ENCODE measurements at places on chromosomes 7 and 10. TPM values are rescaled to one million over a fixed set of nuclear protein-coding genes. Genes with fewer than 3 reads are reported as not detected.

Gene VIPR2
- not detected for total RNA-seq

Gene FLNC
- total RNA-seq: not detected

Gene CNNM1
- total RNA-seq: not detected

Gene UTF1
- total RNA-seq: not detected

Gene ELMO1
- total RNA-seq: 137 TPM

GRCh38 chr10:4048236-4048864 is 263.3 kb upstream of the KLF6 start:
- no peak overlapping the region for H3K27ac ChIP-seq
- peaks cover 4% of the 10 kb centered on the region for H3K4me1 ChIP-seq
- no peak overlapping the region for H3K4me3 ChIP-seq
- H3K36me3 ChIP-seq: no peaks in the 10 kb centered on the region

- peaks cover 22% of the 10 kb centered on the region for H3K4me1 ChIP-seq
- no peaks in the 10 kb centered on the region for H3K36me3 ChIP-seq
- no peak overlapping the region for H3K27ac ChIP-seq
- no peak for DNase-seq
- H3K27me3 ChIP-seq: no peaks in the 10 kb centered on the region
- H3K4me3 ChIP-seq: no peak overlapping the region
Observed at GRCh38 chr7:112437072-112437471, 13.2 kb upstream of the IFRD1 start.

DNA sequence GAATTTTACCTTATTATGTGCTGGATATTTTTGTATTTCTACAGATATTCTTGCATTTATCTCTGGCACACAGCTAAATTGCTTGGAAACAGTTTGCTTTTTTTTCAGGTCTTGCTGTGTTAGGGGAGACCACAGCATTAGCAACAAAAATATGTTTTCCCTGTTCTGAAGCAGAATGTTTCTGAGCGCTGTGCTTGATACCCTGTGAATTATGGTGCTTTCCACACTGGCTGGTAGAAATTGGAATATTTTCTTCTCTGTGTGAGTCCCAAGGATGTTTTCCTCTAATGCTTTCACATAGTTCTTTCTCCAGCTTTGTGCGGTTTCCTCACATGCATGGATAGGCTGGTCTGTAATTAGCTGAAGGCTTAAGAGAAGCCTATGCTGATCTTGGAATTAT is 651.6 kb upstream of the IGFBP3 start:
- no peak overlapping the region for H3K4me3 ChIP-seq
- H3K4me1 ChIP-seq: no peaks in the 10 kb centered on the region
- no peaks in the 10 kb centered on the region for H3K27me3 ChIP-seq
- DNase-seq: no peak
- no peaks in the 10 kb centered on the region for H3K36me3 ChIP-seq

GRCh38 chr10:79029478-79030390 is 39.0 kb upstream of the ZMIZ1 start:
- no peak overlapping the region for H3K27ac ChIP-seq
- no peak overlapping the region for H3K4me3 ChIP-seq

GRCh38 chr10:18308600-18308999 is 168.4 kb downstream of the CACNB2 start:
- DNase-seq: no peak
- no peak overlapping the region for H3K4me3 ChIP-seq
- no peaks in the 10 kb centered on the region for H3K36me3 ChIP-seq
- H3K27ac ChIP-seq: no peak overlapping the region

DNA sequence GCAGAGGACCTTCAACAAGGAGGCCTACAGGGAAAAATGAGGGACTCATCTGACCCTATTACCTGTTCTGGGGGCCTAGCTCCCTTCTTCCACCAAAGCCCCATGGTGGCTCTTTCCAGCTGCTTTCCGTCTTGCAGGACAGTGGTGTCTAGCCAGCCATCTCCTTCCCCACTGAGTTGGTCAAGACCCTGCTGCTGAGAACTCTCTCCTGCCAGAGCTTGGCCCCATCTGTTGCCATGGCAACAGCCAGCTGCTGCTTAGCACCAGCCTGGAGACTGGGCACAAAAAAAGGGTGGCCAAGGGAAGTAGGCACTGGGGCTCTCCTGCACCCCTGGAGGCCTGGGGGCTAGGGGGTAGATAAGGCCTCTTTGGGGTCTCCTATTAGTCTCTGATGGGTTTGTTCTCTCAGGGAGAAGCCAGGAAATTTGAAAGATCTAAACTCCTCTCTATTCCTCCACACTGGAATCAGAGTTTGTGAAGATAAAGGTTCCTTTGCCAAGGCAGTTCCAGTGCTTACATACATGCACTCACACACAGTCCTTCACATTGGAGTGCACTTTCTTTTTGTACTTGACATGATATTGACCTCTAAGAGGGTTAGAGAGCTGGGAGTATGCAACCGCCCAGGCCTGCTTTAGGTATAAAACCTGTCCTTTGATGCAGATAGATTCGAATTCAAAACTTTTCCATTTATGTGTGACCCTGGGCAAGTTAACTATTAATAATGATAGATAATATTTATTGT is 15.8 kb downstream of the TSPAN33 start:
- H3K4me3 ChIP-seq: no peak overlapping the region
- no peak overlapping the region for H3K27ac ChIP-seq
- H3K4me1 ChIP-seq: peaks cover 10% of the 10 kb centered on the region

DNA sequence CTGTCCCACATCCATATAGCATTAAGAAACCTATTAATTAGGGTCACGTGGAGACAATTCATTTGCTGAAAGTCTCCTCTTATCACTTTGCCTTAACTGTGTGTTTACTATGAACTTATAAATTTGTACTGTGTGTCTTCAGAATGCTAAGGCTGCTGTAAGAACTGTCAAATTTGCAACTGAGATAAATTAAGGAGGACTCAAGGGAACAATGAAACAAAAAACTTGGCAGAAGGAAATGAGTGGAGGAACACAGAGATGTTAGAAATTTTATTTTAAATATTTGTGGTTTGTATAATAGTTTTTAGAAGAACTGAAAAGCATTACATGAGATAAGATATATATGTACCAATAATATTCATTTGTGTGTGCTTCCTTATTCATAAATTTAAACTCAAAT is 1005.3 kb upstream of the SORCS1 start:
- H3K36me3 ChIP-seq: no peaks in the 10 kb centered on the region
- DNase-seq: no peak
- H3K4me3 ChIP-seq: no peak overlapping the region

DNA sequence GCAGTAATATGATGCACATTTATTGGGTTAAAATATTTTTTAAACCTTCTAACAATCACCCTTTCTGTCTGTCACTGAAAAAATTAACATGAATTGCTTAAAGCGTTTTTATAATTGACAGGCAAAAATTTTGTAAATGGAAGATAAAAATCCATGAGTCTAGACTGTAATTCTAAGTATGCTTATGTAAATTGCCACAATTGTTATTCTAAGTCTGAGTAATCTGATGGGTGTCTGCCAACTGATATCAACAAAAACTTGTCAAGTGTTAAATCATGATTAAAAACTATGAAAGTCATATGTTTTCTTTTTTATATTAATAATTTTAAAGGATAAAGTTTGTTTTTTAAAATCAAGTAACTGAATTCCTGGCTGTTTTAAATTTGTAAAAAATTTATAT is 208.2 kb downstream of the CDK14 start:
- no peaks in the 10 kb centered on the region for H3K27me3 ChIP-seq
- no peaks in the 10 kb centered on the region for H3K4me1 ChIP-seq

- no peaks in the 10 kb centered on the region for H3K4me1 ChIP-seq
- H3K27me3 ChIP-seq: no peaks in the 10 kb centered on the region
- no peak overlapping the region for H3K27ac ChIP-seq
- no peak overlapping the region for H3K4me3 ChIP-seq
- no peaks in the 10 kb centered on the region for H3K36me3 ChIP-seq
- no peak for DNase-seq
Observed at GRCh38 chr7:19024261-19024660, 93.2 kb downstream of the TWIST1 start.

GRCh38 chr7:155674556-155674955 is 30.1 kb downstream of the RBM33 start:
- H3K27ac ChIP-seq: no peak overlapping the region
- no peak overlapping the region for H3K4me3 ChIP-seq
- no peak for DNase-seq
- H3K27me3 ChIP-seq: no peaks in the 10 kb centered on the region

DNA sequence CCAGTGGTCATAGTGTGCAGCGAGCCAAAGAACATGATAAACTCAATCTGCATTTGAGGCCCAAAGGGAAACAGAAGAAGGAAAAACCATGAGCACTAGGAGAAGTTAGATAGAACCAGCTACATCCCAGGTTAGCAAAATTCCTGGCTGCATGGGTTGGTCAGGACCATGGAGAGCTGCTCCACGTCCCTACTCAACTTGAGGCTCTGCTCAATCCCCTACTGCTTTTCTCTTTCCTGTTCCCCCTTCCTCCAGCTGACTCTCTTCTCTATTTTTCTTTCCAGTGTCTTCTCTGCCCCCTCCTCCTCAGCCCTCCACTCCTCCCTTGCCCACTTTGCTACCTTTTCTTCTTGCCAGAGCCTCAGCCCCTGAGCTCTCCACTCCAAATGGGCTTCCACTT is 21.9 kb upstream of the VSIR start:
- H3K27ac ChIP-seq: no peak overlapping the region
- H3K4me3 ChIP-seq: no peak overlapping the region
- no peaks in the 10 kb centered on the region for H3K36me3 ChIP-seq
- peak; percentile 54 for DNase-seq
- H3K4me1 ChIP-seq: no peaks in the 10 kb centered on the region
- no peaks in the 10 kb centered on the region for H3K27me3 ChIP-seq

DNA sequence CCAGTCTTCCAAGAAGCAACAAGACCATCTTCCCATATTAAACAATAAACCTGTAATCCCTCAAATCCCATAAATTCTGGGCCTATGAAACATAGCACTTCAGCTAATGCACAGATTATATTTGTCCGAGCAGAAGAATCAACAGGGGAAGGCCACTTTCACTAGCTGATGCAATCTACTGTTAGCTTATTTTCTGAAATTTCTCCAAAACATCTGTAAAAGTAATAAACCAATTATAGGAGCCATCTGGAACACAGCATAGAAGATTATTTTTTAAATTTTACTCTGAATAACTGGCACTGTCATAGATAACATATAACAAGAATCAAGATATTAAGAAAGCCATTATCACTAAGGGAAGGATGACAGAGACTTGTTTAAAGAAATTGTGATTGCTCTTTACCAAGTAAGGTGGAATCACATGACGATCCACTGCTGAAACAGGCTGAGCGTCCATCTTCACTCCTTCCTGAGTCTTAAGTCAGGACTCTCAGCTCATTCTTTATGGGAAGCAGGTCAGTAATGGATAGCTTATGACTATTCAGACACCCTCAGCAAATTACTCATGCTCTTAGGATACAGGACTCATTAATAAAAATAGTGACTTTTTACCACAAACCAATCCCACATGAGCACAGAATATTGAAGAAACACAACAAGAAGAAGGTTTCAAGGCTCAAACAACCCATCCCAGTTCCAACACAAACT is 719.5 kb downstream of the XPNPEP1 start:
- H3K4me3 ChIP-seq: no peak overlapping the region
- no peak for DNase-seq
- H3K4me1 ChIP-seq: no peaks in the 10 kb centered on the region
- no peak overlapping the region for H3K27ac ChIP-seq
- no peaks in the 10 kb centered on the region for H3K27me3 ChIP-seq
- no peaks in the 10 kb centered on the region for H3K36me3 ChIP-seq

DNA sequence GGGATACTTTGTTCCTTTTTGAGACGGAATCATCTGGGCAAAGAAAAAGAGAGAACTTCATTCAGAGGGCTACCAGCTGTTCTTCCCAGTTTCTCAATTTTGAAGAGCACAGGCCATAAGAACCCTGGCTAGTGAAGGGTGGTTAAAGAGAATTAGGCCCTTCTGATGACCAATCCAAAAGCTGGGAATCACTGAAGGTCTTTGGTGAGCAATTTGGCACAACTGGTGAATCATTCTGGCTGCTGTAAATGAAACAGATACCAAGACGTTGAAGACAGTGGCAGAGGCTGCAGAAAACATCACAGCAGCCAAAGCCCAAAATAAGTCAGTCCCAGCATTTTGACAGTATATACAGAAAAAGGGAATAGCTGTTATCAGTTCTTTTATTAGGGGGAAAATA is 5.1 kb downstream of the RAPGEF5 start:
- peaks cover 66% of the 10 kb centered on the region for H3K4me1 ChIP-seq
- H3K4me3 ChIP-seq: peak overlapping the region; percentile 36
- peaks cover 40% of the 10 kb centered on the region for H3K36me3 ChIP-seq
- no peaks in the 10 kb centered on the region for H3K27me3 ChIP-seq
- no peak for DNase-seq

DNA sequence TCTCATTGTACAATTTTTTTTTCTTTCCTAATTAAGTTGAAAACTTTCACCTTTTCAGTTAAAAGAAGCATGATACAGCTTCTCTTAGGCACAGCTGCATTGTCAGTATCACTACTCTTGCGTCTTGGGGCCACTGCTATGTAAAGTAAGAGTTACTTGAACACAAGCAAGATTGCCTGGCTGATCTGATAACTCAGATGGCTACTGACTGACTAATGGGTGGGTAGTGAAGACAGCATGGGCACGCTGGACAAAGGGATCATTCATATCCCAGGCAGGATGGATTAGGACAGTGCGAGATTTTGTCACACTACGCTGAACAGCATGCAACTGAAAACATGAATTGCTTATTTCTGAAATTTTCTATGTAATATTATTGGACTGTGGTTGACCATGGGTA is 11.6 kb upstream of the ADAMTS14 start:
- peaks cover 10% of the 10 kb centered on the region for H3K4me1 ChIP-seq
- no peaks in the 10 kb centered on the region for H3K27me3 ChIP-seq
- H3K4me3 ChIP-seq: no peak overlapping the region
- H3K36me3 ChIP-seq: no peaks in the 10 kb centered on the region
- no peak for DNase-seq

- H3K27me3 ChIP-seq: no peaks in the 10 kb centered on the region
- no peak for DNase-seq
- H3K4me1 ChIP-seq: no peaks in the 10 kb centered on the region
Observed at GRCh38 chr10:103584216-103585010, 90.9 kb downstream of the NEURL1 start.

- H3K36me3 ChIP-seq: no peaks in the 10 kb centered on the region
- no peaks in the 10 kb centered on the region for H3K4me1 ChIP-seq
- no peaks in the 10 kb centered on the region for H3K27me3 ChIP-seq
Observed at GRCh38 chr10:127690176-127690835, 46.7 kb upstream of the FOXI2 start.

- H3K27me3 ChIP-seq: no peaks in the 10 kb centered on the region
- H3K36me3 ChIP-seq: no peaks in the 10 kb centered on the region
- H3K27ac ChIP-seq: no peak overlapping the region
- H3K4me3 ChIP-seq: no peak overlapping the region
Observed at GRCh38 chr10:59337201-59337652, 25.1 kb downstream of the FAM13C start.

DNA sequence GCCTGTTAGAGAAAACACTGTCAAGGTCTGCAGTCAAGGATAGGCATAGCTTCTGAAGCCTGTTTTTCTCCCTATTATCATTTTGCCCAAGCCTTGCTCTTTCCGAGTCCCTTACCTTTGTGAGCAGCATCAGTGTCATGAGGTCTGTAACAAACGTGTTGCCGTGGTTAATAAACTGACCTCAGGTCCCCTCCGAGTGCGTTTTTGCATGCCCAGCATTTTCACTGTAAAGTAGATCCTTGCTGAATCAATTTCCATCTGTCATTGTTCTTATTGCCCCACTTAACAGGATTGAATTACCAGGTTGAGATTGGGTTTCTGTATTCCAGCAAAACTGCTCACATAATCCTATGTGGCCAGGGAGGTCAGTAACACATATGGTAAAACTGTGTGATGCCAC is 110.3 kb downstream of the ZNF248 start:
- DNase-seq: no peak
- no peaks in the 10 kb centered on the region for H3K36me3 ChIP-seq
- H3K27ac ChIP-seq: no peak overlapping the region
- H3K4me1 ChIP-seq: no peaks in the 10 kb centered on the region
- H3K4me3 ChIP-seq: no peak overlapping the region
- peaks cover 4% of the 10 kb centered on the region for H3K27me3 ChIP-seq

All from Karpas-422 (cell line).